ENCODE measurements at places on chromosomes 5 and 9.

DNA sequence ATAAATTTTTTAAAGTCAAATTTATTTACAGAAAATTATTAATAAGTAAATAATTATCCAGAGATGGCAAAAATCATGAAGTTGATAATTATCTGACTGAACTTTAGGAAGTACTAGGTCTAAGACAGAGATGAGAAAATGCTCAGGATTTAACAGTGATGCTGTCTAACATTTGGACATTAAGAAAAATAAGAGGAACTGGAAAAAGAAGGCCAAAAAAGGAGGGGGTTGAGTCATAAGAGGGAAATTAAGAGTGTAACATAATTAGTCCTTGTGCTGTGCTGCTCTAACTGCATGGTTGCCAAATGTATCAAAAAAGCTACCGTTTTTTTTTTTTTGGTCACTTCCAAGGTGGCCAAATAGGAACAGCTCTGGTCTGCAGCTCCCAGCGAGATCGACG, 35.4 kb upstream of the TUT7 start:
- no peak for DNase-seq

DNA sequence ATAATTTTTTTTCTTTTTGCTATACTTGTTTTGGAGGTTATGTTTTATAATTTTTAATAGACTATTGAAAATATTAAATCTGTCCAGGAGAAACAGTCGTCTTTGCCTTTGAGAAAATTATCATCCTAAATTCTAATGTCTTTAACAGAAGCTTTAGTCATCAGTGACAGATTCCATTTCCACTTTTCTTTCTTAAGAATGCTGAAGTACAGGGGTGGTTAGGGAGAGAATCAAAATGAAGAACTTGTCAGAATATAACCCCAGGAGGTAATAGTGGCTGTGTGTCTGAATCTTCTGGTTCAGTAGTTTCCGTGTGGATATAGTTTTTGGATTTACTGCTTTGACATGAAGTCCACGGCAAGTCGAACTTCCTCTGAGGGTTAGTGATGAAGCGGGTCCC, 111.8 kb downstream of the DAPK1 start:
- no peak for DNase-seq

DNA sequence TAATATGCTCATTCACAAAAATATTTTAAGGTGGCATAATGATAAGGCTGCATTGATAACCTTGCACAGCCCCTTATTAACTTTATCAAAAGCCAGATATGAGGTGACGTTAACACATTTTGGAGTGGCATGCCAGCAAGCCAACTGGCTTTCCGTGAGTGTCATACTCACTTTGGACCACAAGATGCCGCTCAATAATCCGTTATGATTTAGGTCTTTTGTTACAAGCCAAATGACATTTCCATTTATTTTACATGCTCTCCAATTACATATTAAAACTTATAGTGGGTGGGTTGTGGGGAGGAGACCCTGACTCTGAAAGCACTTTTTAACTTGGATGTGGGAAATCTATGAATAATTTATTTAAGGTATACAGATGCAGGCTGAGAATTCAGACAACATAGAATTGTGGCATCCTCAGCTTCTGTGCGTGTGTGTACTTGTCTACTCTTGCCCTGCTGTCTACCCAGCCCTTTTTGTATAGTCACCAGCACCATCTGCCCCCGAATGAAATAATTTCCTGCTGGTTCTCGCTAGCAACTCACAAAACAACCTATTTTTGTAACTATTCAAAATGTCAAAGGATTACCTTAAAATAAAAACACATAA, 305.1 kb downstream of the PSAT1 start:
- DNase-seq: no peak

- DNase-seq: no peak
Measured at GRCh38 chr5:179614745-179615144, 8.7 kb downstream of the HNRNPH1 start.

DNA sequence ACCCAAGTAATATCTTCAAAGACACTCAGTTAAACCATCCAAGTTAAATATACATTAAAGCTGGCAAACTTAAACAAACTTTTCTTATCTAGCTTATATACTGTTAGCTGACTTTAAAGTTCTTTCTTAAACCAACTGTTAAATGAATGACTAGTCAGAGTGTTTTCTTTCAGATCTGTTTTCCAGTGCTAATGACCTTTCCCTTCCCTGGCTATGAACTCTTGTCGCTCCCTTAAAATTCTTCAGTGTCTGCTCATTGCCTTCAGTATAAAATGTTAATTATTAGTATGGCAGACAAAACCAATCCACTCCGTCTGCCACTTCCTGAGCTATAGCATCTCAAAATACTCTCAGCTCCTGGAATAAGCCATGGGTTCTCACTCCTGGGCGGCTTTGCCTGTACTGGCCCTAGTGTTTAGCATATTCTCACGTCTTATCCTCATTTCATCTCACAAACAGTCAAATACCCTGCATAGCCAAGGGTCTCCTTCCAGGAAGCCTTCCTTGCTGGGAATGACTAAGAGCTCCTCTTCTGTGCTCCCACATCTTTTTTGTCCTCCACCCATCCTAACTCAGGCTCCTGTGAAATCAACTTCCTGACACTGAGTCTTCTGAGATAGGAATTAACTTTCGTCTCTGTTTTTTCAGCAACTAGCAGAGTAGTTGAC, 87.7 kb downstream of the VCAN start:
- no peak for DNase-seq

DNA sequence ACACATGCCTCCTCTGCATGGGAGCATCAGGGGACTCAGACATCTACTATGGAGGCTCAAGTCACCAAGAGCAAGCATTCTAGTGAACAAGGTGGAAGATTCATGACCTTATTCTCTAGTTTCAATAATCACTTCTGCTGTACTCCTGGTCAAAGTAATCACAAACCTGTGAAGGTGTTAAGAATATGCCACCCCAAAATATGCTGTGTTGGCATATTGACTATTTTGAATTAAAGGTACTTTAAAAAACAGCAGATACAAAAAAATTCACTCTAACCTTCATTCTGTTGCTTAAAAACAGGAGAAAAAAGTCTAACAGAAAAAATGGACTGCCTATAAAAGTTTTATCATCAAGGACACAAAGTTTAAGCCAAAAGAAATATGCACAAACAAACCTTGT, 607.8 kb upstream of the TYRP1 start:
- no peak for DNase-seq

DNA sequence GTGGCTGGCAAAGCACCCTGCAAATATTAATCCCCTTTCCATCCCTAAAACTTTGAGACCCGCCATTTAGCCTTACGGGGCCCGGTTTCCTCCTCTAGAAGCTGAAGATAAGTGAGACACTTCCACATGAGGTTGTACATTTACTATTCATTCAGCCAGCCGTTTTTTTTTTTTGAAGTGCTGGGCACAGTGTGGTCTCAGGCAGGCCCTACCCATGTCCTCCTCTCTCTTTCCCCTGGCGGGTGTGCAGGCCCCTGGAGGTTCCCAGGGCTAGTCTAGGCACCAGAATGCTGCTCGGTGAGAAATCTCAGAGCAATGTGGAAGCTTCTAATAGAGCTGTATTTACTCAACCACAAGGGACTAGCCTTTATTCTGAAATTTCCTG, 107.4 kb upstream of the LARP1 start:
- no peak for DNase-seq

GRCh38 chr5:773517-774264, 10.8 kb downstream of the ZDHHC11B start:
- DNase-seq: no peak

GRCh38 chr5:39080597-39081204, 6.5 kb upstream of the RICTOR start:
- no peak for DNase-seq

DNA sequence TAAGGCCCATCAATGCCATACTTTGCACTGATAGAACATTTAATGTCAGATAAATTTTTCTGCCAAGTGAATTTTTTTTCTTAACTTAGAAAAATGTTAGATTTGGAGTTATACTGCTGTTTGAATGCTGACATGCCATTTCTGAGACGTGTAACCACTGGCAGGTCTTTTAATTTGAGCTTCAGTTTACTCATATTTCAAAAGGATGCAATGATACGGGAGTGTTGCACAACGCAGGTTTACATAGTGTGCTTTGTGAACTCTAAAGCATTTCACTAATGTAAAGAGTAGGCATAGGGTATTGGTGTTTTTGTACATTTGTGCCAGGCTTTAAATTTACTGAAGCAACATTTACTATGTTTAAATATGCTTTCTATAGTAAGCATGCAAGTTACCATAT, 4.2 kb downstream of the ZBTB43 start:
- no peak for DNase-seq

All from activated T-cell treated with anti-CD3 and anti-CD28 coated beads, Interleukin-2, amount 50 U/mL, for 1 hour (primary cell).